ENCODE measurements at places on chromosomes 1 and 21.

DNA sequence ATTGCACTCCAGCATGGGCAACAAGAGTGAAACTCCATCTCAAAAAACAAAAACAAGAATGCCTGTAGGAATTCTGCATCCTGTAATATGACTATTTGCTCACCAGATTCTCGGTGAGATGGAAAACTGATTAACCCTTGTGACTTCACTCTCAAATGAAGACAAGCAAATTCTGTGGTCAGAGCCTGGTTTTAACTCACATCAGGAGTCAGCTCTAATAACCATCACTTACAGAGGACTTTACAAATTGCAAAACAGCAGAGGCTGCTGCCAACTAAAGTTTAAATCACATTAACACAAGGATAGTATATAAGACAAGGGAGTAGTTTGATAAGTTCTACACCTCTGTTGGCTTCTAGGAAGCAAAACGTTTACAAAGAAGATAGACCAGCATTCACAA is 35.7 kb upstream of the FAM163A start:
- DNase-seq: no peak

- DNase-seq: no peak
Observed at GRCh38 chr1:154571964-154572288, 4.3 kb downstream of the CHRNB2 start.

- no peak for DNase-seq
Observed at GRCh38 chr1:28150125-28150780, 26.2 kb downstream of the PTAFR start.

DNA sequence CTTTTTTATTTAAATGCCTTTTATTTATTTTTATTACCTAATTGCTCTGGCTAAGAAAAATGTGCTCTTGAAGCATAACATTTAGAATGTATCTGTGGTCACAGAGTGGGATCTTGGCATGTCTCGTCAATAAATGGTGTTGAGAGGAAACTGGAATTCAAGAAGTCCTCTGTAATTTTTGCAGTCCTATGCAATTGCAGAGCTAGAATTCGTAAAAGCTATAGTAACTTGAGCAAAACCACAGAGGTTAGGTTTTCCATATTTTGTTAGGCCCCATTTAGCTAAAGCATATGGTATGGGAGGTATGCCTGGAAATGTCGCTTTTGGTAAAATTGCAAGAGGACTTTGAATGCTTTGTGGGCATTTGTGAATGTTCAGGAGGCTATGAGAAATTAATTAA is 466.7 kb upstream of the NFIA start:
- no peak for DNase-seq

GRCh38 chr1:3543076-3544039 is 68.0 kb downstream of the MEGF6 start:
- no peak for DNase-seq

- no peak for DNase-seq
Observed at GRCh38 chr1:33962061-33962460, 98.2 kb downstream of the HMGB4 start.

GRCh38 chr1:6241887-6242740 is 1.9 kb upstream of the HES3 start:
- DNase-seq: no peak

GRCh38 chr1:9084906-9085305 is 15.5 kb upstream of the SLC2A5 start:
- no peak for DNase-seq

- no peak for DNase-seq
Observed at GRCh38 chr1:31715087-31715872, 11.5 kb upstream of the COL16A1 start.

GRCh38 chr1:111444031-111444430 is 5.0 kb downstream of the WDR77 start:
- DNase-seq: no peak

DNA sequence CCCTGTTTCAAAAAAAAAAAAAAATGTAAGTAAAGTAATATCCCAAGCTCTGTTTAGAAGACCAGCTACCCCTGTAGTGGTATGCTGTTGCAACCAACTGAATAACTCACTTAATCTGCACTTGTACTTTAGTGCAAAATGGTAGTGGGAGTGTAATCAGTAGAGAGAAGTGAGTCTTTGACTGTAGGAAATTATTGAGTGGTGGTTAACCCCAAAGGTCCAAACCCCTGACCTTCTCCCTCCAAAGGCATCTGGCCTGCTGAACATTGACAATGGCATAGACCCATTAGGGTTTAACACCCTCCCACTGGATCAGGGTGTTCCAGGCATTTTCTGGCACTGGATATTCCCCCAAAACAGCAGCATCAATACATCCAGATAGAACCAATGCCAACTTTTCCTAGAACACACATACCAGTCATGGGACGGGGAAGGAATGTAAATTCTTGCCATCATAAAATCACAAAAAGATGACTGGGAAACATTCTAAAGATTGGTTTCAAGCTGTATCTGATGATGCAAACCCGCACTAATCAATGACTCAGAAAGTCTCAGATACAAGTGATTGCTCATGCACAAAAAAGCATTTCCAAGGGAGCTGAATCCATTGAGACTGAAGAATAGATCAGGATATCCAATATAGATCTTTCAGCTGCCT is 110.3 kb downstream of the MRPL39 start:
- no peak for DNase-seq

DNA sequence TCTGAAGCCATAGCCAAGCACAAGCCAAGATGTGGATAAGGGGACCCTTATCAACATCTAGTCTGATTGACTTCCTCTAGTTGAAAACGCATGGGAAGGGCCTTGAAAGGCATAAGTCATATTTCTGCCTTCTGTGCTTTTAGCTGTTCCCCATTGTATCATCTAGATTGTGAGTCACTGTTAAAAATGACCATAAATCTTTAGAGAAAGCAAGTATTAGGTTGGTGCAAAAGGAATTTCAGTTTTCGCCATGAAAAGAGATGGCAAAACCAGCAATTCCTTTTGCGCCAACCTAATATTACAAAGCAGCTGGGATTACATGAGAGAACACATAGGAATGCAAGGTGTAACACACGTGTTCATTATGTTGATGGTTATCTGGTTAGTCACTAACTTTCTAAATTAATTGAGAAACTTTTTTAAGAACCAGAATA is 63.6 kb downstream of the CLIC6 start:
- DNase-seq: no peak

GRCh38 chr1:78004719-78005447 is at the start of gene DNAJB4:
DNAJB4 (plus strand) TSS chr1:78004939; CDS start chr1:78005111, 172 bp downstream.
- peak; percentile 53 for DNase-seq

- no peak for DNase-seq
Observed at GRCh38 chr1:244843148-244843978, 7.9 kb downstream of the COX20 start.

DNA sequence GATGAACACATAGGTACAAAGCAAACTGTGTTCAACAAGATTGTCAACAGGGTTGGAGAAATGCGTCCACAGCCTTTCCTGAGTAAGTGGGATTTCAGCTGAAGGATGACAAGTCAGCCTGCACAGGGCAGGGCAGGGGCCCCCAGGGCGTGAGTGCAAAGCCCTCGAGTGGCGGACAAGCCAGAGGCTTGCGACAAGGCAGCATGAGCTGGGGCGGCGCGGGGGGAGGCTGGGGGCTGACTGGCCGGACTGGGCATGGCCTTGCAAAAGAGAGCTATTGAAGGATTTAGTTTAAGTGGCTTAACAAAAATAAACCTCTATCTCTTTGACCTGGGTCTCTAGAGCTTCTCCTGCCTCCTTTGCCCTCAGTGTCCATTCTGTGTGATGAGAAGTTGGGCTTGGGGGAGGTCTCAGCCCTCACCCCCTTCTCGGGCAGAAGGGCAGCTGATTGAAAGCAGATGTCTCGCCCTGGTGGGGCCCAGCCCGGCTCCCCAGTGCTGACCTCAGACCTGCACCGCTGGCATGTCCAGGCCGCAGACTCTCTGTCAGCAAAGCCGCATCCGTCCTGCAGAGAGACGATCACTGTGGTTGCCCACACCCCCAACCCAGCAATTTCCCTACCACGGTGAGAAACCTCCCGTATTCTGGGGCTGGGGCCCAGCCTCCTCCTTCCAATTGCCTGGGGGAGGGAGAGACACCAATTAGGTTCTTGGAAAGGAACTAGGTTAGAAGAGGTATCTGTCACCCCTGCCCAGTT is 24.3 kb upstream of the EPS8L3 start:
- DNase-seq: no peak

DNA sequence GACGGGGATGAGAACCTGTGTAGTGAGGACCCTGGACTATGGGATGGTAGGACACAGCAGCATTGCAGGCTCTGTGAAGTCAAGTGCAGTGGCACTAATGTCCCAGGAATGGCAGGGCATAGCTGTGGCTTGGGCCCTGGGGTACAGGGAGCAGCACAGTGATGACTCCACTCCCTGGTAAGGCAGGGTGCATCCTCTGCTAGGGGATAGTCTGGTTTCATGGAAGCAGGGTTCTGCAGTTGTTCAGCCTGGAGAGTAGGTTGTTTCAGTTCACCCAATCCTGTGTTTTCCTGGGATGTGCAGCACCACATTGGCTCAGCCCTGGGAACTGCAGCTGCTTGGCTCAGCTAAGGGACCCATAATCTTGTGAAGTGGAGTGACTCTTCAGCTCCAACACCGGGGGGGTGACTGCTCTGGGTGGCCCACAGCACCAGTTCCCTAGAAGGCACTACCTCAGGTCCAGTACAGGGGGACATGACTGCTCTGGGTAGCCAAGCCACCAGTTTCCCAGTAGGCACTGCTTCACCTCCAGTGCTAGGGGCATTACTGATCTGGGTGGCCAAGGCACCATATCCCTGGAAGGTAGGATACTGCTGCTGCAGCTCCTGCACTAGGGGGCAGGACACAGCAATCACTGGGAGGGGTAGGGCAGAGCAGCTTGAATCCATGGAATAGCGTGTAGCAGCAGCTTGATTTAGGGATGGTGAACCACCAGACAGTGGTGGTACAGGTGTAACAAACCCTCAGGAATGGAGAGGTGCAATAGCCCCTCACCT is 15.3 kb upstream of the C1orf185 start:
- no peak for DNase-seq

DNA sequence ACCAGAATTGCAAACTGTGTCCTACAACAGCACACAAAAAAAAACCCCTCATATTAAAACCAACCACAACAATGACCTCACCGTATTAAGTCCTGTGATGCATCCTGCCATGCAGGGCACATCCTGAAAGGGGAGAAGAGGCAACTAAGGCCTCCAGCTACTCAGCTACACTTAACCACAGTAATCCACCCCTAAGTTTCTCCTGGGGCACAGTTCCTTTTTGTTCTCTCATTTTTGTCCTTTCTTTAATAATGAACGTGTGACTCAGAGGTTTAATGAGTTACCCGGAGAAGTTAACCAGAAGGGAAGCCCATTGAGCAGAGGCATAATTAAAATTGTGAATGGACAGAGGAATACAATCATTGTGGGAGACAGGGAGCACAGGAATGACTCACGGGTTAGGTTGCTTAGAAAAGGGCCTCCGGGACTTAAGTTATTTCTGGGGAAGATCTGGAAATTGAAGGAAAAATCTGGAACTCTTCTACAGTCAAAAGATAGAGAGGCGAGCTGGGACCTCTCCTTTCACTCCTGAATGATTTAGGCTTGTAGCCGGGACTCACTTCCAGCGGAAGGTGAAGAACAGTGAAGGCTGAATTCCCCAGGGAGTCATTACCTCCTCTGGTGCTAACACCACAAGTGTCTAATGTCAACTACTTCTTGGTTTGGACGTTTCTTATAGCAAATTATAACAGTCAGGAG is 36.9 kb upstream of the HIVEP3 start:
- no peak for DNase-seq

DNA sequence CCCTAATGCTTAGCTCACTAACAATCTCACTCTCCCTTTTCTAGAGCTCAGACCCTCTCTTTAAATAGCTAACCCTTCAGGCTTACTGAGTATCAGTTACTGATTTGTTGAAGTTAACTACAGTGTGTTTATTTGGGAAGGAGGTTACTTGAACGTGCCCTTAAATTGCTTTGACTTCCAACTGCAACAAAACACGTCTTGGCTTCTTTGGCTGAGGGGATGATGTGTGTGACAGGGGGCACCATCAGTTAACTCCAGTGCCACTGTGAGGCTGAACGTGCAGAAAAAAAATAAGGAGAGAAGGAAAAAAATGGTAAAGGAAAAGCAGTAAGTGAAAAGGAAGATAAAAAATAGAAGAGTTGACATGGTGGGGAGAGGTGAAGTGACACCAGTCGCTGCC is 75.1 kb upstream of the NRIP1 start:
- DNase-seq: no peak

GRCh38 chr1:176471338-176472121 is 8.6 kb downstream of the PAPPA2 start:
- no peak for DNase-seq

DNA sequence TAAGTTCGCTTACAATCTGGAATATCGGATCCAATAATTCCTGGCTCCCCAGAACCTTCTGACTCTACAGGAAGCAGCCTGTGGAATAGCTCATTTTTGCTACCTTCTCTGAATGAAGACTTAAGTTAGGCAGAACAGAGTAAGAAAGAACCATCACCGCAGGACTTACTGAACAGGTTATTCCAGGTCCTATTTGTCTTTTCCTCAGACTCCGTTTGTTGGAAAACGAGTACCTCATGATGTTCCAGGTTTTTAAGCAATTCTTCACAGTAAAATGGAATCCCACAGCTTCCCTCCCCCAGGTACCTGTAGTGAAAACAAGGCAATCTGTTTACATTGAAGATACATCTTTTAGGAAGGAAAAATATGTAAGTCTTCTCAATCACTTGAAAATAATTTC is 59.8 kb downstream of the ADCY10 start:
- DNase-seq: no peak
